ENCODE measurements at places on chromosomes 11 and 22. TPM values are rescaled to one million over a fixed set of nuclear protein-coding genes. Genes with fewer than 3 reads are reported as not detected.

Gene MUC5AC
- not detected for total RNA-seq

Gene GAB4
- not detected for total RNA-seq

Gene UPK3A
- total RNA-seq: not detected

Gene MRPL49
- 50.3 TPM for total RNA-seq

Gene TTC36
- total RNA-seq: 1.1 TPM

Gene ART5
- 1.4 TPM for total RNA-seq

Gene PCNX3
- total RNA-seq: 58.9 TPM

Gene MMP13
- total RNA-seq: not detected

Gene PKNOX2
- 23.5 TPM for total RNA-seq

Gene OTOG
- total RNA-seq: not detected

Gene INCENP
- total RNA-seq: 162 TPM

GRCh38 chr11:27626269-27626937 is 73.9 kb downstream of the BDNF start:
- H3K27ac ChIP-seq: no peak overlapping the region
- H3K4me3 ChIP-seq: no peak overlapping the region
- H3K27me3 ChIP-seq: peaks cover 5% of the 10 kb centered on the region

GRCh38 chr22:23767673-23768548 is at the start of gene CHCHD10:
Gene CHCHD10 (minus strand): TSS chr22:23767972. CDS start chr22:23767874, 98 bp downstream.
- H3K27ac ChIP-seq: peak within 1 kb of the TSS; percentile 96
- H3K4me1 ChIP-seq: peaks cover 18% of the 10 kb centered on the region

GRCh38 chr11:100687054-100687629 is at the start of gene ARHGAP42:
Gene ARHGAP42 (plus strand): TSS chr11:100687288. CDS start chr11:100687679, 391 bp downstream.
- H3K36me3 ChIP-seq: no peaks in the 10 kb centered on the region
- peak within 1 kb of the TSS; percentile 99 for H3K27ac ChIP-seq
- DNase-seq: peak; percentile 63

- no peak for DNase-seq
- H3K36me3 ChIP-seq: no peaks in the 10 kb centered on the region
- peaks cover 33% of the 10 kb centered on the region for H3K4me1 ChIP-seq
- no peak overlapping the region for H3K27ac ChIP-seq
- no peaks in the 10 kb centered on the region for H3K27me3 ChIP-seq
Observed at GRCh38 chr11:30406978-30407762, 84.3 kb downstream of the ARL14EP start.

DNA sequence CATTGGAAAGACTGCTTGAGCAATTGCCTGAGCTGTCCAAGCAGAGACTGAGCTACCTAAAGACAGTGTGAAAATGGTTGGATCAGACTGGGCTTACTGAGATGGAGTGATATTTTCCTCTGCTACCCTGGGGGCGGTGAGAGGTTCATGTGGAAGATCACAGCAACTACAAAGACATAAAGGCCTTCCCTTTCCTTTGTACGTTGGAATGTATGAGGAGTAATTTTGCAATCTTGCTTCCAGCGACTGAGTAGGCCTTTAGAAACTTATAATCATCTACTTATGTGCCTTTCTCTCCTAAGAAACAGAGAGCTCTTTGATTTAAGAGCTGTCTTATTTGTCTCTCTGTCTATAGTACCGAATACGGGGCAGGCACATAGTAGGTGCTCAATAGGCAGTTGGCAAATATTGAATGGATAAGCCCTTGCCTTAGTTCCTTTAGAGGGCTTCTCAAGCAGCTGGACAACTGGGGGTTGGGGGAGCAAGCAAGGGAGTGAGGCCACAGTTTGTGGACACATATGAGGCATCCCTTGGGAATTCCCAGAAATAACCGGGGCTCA is 2.4 kb upstream of the HEPACAM start:
- H3K4me1 ChIP-seq: peaks cover 23% of the 10 kb centered on the region
- H3K4me3 ChIP-seq: no peak overlapping the region
- DNase-seq: no peak
- H3K36me3 ChIP-seq: no peaks in the 10 kb centered on the region
- peaks cover 15% of the 10 kb centered on the region for H3K27me3 ChIP-seq

- no peaks in the 10 kb centered on the region for H3K36me3 ChIP-seq
- H3K4me3 ChIP-seq: no peak overlapping the region
- H3K27me3 ChIP-seq: peaks cover 50% of the 10 kb centered on the region
- no peak for DNase-seq
- no peak overlapping the region for H3K27ac ChIP-seq
- peaks cover 4% of the 10 kb centered on the region for H3K4me1 ChIP-seq
Observed at GRCh38 chr22:36907253-36908195, 5.9 kb upstream of the CSF2RB start.

DNA sequence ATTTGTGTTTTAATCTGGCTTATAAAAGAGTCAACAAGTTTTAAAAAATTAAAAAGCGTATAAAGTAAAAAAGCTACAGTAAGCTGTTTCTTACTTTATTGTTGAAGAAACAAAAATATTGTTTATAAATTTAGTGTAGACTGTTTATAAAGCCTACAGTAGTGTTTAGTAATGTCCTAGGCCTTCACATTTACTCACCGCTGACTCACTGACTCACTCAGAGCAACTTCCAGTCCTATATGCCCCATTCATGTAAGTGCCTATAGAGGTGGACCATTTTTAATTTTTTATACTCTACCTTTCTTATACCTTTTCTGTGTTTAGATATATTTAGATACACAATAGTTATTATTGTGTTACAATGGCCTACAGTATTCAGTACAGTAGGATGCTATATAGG is 12.2 kb downstream of the MPPED2 start:
- peaks cover 17% of the 10 kb centered on the region for H3K27me3 ChIP-seq
- peaks cover 11% of the 10 kb centered on the region for H3K4me1 ChIP-seq
- no peak for DNase-seq
- no peak overlapping the region for H3K27ac ChIP-seq
- no peaks in the 10 kb centered on the region for H3K36me3 ChIP-seq

DNA sequence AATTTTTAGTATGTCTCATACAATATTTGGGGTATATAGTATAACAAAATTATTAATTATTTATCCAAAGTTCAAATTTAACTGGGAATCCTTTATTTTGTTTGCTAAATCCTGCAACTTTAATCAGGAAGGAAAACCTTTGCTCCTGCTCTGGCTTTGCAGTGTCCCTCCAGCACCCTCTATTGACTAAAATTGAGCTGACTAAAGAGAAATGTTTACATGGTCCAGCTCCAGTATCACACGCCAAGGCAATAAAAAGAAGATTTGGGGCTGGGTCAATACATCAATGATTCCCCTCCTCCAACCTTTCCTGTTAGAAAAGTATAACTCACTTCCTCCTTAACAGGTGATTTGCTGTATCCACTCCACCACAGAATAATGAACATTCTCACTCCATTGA is 153.0 kb upstream of the LRRC4C start:
- H3K4me1 ChIP-seq: no peaks in the 10 kb centered on the region
- H3K4me3 ChIP-seq: no peak overlapping the region
- peaks cover 4% of the 10 kb centered on the region for H3K36me3 ChIP-seq
- H3K27ac ChIP-seq: no peak overlapping the region

DNA sequence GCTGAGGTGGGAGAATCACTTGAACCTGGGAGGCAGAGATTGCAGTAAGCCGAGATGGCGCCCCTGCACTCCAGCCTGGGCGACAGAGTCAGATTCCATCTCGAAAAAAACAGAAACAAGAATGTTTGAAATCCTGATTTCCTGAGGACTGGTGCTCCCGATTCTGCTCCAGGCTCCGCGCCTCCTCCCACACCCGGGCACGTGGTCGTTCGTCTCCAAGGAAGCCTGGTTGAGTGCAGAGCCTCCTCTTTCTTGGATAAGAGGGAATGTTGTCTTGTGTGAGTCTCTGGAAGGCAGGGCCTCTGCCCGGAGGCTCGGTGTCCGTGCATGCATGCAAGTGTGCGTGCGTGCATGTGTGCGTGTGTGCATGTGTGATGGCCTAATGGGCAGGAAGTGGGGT is 30.1 kb downstream of the BRSK2 start:
- H3K36me3 ChIP-seq: peaks cover 22% of the 10 kb centered on the region
- H3K27ac ChIP-seq: no peak overlapping the region
- H3K4me3 ChIP-seq: no peak overlapping the region
- no peaks in the 10 kb centered on the region for H3K4me1 ChIP-seq

- peaks cover 7% of the 10 kb centered on the region for H3K4me1 ChIP-seq
- no peaks in the 10 kb centered on the region for H3K36me3 ChIP-seq
- no peak overlapping the region for H3K27ac ChIP-seq
- no peaks in the 10 kb centered on the region for H3K27me3 ChIP-seq
- no peak overlapping the region for H3K4me3 ChIP-seq
Observed at GRCh38 chr11:60345489-60345888, 18.4 kb downstream of the MS4A6E start.

- DNase-seq: no peak
- peak overlapping the region; percentile 12 for H3K27ac ChIP-seq
- H3K27me3 ChIP-seq: peaks cover 5% of the 10 kb centered on the region
- H3K4me3 ChIP-seq: no peak overlapping the region
- H3K4me1 ChIP-seq: no peaks in the 10 kb centered on the region
- no peaks in the 10 kb centered on the region for H3K36me3 ChIP-seq
Observed at GRCh38 chr11:72686639-72687220, 12.5 kb upstream of the PDE2A start.

DNA sequence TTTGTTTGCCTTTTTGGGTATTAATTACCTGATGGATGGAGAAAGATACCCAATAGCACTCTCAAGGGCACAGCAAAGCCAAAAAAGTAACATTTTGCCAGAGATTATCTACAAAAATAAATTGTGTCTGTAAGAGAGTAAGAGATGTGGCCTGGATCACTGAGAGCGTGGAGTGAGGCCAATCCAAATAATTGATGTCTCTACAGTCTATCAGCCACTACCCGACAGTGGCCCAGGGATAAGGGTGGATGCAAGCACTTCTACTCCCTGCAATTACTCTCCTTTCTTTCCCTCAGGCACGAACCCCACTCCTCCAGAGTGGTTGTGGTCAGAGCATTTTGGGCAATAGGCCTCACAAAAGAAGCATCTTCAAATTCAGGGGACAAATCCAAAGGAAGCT is 92.3 kb upstream of the ZC3H12C start:
- peaks cover 13% of the 10 kb centered on the region for H3K4me1 ChIP-seq
- no peaks in the 10 kb centered on the region for H3K27me3 ChIP-seq
- no peaks in the 10 kb centered on the region for H3K36me3 ChIP-seq

DNA sequence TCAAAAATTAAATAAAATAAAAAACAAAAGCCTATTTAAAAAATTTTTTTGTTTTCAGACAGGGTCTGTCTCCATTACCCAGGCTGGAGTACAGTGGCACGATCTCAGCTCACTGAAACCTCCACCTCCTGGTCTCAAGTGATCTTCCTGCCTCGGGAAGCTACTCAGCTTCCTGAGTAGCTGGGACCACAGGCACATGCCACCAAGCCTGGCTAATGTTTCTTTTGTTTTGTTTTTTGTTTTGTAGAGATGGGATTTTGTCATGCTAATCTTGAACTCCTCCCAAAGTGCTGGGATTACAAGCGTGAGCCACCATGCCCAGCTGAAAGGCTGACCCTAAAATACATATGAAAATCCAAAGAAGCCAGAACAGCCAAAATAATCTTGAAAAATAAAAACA is 20.4 kb upstream of the L3MBTL2 start:
- DNase-seq: no peak
- no peak overlapping the region for H3K4me3 ChIP-seq
- H3K4me1 ChIP-seq: no peaks in the 10 kb centered on the region
